ENCODE measurements at places on chromosomes 4 and X.

DNA sequence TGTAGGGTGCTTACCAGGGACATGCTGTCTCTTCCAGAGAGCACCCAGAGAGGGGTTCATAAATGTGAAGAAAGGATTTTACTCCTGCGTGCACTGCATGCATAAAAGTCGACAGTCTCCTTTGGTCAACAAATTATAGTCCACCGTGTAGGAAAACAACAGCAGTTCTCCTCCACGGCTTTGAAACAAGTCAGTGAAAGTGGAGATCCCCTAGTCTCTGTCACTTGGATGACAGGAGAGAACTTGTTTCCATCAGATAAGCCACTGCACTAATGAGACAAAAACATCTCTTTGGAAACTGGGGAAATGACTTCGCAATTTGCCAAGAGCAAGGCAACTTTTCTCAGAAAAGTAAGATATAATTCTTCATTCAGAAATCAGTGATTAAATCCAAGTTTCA is 9.7 kb downstream of the UNC5C start:
- DNase-seq = no peak

GRCh38 chr4:59966758-59967157 is 1233.4 kb upstream of the ADGRL3 start:
- no peak for DNase-seq

- DNase-seq = no peak
Measured at GRCh38 chr4:52172166-52172565, 121.1 kb downstream of the SPATA18 start.

- DNase-seq = no peak
Measured at GRCh38 chr4:152747444-152747843, 32.1 kb downstream of the TIGD4 start.

DNA sequence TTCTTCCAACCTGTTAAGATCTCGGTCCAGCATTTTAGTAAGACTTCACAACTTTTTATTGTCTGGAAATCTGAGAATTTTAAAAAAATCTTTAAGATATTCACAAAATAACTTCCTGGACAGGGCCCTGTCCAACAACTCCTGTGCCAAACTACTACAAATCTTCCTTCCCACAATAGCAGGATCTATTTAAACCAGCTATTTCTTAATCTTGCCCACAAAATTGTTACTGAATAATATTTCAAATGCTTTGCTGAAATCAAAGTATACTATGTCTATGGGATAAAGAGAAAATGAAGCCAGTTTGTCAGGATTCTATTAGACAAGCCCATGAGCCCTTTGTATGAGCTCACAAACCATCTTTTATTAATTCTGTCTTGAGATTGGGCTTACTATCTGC is 104.1 kb upstream of the DDIT4L start:
- DNase-seq = peak; percentile 26

DNA sequence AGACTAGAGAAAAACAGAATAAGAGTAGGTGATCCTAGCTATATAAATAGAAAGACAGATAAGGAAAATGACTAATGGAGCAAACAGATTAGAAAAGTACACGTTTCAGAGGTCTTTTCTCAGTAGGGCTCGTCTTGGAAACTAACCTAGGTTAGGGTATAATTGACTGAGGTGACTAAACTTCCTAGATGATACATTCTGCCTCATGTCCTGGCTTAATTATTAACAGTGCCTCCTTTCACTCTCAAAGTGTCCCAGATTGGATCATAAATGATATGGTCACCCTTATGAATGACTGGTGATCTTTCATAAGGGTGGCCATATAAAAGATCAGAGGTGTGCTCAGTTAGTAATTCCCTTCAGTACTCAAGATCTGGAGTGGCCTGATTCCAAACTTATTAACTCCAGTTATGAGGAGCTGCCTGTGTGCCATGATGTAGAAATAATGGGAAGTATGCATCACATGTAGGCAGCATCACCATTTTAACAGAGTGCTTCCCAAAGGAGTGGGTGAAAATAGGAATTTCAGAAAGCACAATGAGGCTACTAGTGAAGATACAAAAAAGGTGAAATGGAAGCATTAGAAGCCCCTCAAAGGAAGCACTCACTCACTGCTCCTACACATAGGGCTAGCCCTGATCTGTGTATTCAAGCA is 14.7 kb upstream of the GRIA3 start:
- DNase-seq = no peak

DNA sequence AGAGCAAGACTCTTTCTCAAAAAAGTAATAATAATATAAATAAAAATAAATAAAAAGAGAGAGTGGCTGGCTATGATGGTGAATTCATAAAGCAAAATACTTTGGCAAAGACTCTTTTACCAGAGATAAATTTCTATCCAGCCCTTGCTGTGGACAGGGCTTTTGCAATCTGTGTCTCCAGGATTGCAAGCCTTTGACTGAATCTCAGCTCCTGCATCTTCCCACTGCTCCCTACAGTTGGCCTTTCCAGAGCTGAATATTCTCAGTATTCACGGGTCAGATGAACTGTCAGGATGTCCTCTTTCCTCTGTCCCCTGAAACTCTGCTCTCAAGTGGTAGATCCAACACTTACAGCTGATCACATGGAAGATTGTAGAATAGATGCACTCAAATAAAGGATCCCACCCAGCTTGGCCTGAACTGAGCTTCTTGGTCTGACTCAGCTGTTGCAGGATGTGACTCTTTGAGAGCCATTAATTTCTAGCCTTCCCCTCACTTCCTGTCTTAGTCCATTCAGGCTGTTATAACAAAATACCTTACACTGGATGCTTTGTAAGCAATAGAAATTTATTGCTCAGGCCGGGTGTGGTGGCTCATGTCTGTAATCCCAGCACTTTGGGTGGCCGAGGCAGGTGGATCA is 123.4 kb upstream of the GUCY1A1 start:
- peak; percentile 76 for DNase-seq

- no peak for DNase-seq
Measured at GRCh38 chr4:81492606-81493230, 21.0 kb upstream of the RASGEF1B start.

- DNase-seq = peak; percentile 8
Measured at GRCh38 chrX:28880136-28880535, 292.9 kb downstream of the IL1RAPL1 start.

DNA sequence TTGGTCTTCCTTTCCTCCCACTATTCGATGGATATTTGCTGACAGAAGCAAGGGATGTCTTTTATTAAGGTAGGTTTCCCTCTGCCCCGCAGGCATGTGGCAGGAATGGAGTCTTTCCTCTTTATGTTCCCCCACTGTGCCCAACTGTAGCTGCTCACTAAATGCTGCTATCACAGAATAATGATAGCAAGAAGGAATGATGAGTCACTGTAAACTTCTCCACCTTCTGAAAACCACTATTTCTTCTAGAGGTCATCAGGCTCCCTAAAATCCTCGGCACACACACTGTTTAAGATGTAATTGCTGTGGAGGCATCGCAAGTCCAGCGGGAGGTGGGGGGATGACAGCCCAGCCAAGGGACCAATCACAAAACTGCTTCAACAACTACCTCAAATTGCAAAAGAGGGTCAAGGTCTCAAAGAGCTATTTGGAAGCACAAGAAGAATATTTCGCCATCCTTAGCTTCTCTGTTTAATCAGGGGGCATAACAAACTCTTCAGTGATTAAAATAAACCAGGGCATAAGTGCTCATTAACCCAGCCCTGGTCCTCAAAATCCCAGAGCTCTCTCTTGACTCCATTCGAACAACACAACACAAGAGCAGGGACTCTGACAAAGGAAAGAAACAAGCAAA is 13.9 kb downstream of the QDPR start:
- no peak for DNase-seq

- peak; percentile 39 for DNase-seq
Measured at GRCh38 chr4:159047478-159048165, 55.3 kb upstream of the RAPGEF2 start.

- no peak for DNase-seq
Measured at GRCh38 chr4:12041828-12042227, 613.1 kb upstream of the HS3ST1 start.

DNA sequence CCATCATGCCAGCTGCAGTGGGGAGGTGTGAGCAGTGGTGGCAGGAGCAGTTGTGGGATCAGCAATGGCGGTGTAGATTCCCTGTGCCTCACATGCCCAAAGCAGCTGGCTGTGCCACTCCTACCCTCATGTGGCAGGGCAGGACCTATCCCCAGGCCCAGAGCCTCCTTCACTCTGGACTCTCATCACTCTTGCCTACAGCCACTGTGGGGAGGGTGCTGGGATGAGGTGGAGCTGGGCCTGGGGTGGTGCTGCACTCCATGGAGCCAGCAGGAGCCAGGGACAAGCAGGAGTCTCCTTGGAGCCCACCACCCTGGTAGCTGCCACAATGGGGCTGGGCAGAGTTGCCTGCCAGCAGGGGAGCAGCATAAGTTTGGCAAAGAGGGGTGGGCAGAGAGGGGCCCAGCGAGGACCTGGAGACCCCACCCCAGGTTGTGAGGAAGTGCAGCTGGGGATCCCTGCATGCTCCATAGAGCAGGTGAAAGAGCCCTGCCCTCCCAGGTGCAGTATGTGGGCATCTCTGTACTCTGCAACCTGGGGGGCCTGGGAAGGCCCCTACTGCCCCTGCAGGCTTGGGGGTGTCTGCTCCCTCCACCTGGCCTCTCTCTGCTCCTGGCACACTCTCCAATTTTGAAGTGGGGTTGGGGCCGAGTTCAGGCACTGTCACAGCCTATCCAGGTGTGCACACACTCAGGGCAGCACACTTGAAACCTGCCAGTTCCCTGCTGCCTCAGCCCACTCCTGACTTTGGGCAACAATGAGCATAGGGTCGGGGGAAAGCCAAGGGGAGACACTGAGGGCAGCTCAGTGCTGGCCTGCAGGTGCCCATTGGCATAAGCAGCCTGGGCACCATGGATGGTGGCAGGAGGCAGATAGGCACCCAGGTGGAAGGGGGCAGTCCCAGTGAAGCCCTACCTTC is 74.0 kb upstream of the INTU start:
- DNase-seq = no peak

DNA sequence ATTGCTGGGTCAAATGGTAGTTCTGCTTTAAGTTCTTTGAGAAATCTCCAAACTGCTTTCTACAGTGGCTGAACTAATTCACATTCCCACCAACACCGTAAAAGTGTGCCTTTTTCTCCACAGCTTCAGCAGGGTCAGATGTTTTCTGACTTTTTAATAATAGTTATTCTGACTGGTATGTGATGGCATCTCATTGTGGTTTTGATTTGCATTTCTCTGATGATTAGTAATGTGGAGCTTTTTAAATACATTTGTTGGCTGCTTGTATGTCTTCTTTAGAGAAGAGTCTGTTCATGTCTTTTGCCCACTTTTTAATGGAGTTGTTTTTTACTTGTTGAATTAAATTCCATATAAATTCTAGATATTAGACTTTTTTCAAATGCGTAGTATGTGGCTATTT is 257.5 kb upstream of the ANKRD50 start:
- DNase-seq = peak; percentile 78

- DNase-seq = no peak
Measured at GRCh38 chr4:127103681-127104115, 529.1 kb upstream of the INTU start.

- DNase-seq = no peak
Measured at GRCh38 chr4:7029921-7030320, 13.3 kb upstream of the TADA2B start.

DNA sequence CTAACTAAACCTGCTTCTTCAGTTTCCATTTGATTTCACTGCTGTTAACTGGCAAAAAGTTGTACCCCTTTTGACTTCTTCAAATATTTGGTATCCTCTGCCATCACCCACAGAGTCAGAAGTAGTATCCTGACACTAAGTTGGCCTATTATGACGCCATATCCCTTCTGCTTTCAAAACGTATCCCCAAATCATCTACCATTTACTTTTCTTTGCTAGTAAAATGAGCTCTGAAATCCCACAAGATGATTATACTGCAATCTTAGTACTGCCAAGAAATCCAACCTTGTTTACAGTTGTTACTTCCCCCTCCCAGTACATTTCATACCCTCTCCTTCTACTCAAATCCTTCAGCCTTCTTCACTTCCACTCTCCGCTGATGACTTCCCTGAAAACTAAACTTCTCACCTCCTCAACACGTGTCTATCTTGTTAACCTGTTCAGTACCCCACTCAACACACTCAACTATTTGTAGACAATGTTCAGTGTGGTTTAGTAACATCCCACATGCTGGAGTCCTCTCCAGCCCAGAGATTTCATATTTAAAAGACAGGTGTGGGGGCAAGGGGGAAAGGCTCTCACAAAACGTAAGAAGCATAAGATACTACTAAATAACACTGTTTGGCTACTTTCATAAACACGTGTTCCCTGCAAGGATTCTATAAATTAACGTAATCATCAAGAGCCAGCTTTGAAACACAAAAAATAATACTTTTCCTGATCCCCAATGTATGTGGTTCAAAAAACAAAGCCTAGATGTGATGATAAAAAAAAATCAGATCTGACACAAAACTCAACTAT is 1.3 kb downstream of the NAF1 start:
- DNase-seq = no peak

DNA sequence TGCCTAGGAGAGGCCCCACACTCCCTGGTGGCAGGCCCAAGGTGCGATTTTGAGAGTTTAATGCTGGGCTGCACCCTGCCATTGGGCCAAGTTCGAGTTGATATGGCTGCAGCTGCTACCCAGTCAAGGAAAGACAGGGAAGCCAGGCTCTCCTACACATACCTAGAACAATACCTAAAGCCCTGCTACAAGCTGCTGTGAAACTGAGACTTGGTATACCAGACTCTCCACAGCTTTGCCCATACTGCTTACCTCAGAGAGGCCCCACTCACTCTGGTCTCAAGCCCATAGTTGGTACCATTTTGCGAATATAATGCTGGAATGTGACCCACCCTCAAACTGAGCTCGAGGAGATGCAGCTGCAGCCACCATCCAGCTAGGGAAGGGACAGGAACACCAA is 147.7 kb upstream of the MAGEB2 start:
- DNase-seq = no peak

DNA sequence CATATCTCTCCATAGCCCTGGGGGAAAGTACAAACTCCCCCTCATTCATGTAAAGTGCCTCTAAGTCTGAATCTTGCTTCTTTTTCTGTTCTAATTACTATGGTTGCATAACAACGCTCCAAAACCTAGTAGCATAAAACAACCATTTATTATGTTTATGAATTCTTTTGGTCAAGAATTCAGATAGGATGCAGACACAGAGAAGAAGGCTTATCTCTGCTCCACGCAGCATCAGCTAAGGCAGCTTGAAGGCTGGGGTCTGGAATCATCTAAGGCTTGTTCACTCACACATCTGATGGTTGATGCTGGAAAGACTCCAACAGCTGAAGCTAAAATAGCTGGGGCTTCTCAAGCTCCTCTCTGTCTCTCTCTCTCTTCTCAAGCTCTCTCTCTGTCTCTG is 564.5 kb downstream of the ZNF674 start:
- no peak for DNase-seq

- no peak for DNase-seq
Measured at GRCh38 chr4:48439988-48440387, 43.2 kb upstream of the SLC10A4 start.

- DNase-seq = peak; percentile 16
Measured at GRCh38 chr4:100061835-100062234, 111.8 kb upstream of the H2AZ1 start.

- peak; percentile 67 for DNase-seq
Measured at GRCh38 chr4:25320336-25320735, 7.8 kb downstream of the ZCCHC4 start.

DNA sequence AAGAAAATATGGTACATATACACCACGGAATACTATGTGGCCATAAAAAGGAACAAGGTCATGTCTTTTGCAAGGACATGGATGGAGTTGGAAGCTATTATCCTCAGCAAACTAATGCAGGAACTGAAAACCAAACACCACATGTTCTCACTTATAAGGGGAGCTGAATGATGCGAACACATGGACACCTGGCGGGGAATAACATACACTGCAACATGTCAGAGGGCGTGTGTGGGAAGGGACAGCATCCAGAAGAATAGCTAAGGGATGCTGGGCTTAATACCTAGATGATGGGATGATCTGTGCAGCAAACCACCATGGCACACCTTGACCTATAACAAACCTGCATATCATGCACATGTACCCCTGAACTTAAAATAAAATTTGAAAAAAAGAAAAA is 19.5 kb upstream of the CNKSR2 start:
- no peak for DNase-seq
